ENCODE measurements at places on chromosomes 6 and 20. TPM values are rescaled to one million over a fixed set of nuclear protein-coding genes. Genes with fewer than 3 reads are reported as not detected.

GRCh38 chr6:33675968-33676367 is 35.5 kb downstream of the UQCC2 start:
- DNase-seq: no peak

DNA sequence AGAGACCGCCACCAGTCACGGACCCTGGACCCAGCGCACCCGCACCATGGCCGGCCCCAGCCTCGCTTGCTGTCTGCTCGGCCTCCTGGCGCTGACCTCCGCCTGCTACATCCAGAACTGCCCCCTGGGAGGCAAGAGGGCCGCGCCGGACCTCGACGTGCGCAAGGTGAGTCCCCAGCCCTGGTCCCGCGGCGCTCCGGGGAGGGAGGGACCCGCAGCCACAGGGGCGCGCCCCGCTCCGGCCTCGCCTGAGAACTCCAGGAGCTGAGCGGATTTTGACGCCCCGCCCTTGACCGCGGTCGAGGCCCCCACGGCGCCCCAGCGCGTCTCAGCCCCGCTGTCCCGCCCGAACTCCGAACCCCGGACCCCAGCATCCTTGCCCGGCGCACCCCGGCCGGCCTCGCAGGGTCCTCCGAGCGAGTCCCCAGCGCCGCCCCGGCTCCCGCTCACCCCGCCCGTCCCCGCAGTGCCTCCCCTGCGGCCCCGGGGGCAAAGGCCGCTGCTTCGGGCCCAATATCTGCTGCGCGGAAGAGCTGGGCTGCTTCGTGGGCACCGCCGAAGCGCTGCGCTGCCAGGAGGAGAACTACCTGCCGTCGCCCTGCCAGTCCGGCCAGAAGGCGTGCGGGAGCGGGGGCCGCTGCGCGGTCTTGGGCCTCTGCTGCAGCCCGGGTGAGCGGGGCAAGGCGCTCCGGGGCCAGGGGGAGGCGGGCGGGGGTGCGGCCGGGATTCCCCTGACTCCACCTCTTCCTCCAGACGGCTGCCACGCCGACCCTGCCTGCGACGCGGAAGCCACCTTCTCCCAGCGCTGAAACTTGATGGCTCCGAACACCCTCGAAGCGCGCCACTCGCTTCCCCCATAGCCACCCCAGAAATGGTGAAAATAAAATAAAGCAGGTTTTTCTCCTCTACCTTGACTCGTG is at the start of gene OXT:
OXT (plus strand) TSS at position 11 of the 920 bp plus-strand sequence; CDS start at position 47, 36 bp downstream.
- DNase-seq: no peak

GRCh38 chr6:35140639-35141006 is 516 bp downstream of the TCP11 start:
- no peak for DNase-seq

GRCh38 chr6:98633886-98634285 is 200.5 kb upstream of the POU3F2 start:
- DNase-seq: peak; percentile 44

Gene FRK
- total RNA-seq: 0.02 TPM

- no peak for DNase-seq
These were observed 136.8 kb downstream of the ALDH8A1 start for GRCh38 chr6:134813146-134813545.

DNA sequence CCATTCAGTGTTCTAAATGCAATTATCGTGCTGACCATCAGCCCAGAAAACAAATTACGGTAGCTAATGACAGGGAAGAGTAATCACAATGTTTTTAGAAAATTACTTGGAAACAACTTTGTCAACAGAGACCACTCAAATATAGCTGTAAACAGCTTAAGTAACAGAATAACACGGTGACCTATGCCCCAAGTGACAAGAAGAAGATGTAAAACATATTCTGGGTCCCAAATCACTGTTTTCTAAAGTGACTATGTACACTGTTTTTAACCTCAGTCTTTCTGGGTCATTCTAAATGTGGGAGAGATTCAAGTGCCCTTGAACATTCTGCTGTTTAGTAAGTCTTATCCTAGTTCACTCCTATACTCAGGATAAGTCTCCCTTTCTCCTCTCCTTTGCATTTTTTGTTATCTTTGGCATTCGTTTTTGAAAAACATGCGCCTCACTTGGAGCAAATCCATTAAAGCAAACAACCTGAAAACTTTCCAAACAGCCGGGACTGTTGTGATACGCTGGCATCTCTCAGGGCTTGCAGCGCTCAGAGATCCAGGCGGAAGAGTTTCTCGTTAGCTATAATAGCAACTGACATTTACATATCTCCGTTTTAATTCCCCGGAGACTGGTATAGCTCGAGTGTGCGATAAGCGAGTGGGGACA is 114.5 kb upstream of the SOX4 start:
- no peak for DNase-seq

DNA sequence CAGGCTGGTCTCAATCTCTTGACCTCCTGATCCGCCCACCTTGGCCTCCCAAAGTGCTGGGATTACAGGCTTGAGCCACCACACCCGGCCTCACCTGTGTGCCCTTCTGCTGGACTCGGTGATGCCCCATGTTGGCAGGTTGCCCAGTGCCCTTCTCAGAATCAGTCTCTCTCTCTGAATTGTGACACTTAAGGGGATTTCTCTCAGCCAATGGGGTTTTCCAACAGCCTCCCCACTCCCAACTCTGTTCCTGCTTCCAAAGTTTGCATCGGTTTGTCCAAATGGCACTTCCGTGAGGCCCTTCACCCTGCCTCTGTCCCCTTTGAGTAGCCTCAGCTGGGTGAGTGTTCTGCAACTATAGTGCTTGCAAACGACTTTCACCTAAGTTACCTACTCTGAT is 3.1 kb upstream of the MRPS10 start:
- no peak for DNase-seq
